ENCODE measurements at places on chromosomes 3 and 15. TPM values are rescaled to one million over a fixed set of nuclear protein-coding genes. Genes with fewer than 3 reads are reported as not detected.

The CSPG5 gene
- 0.13 TPM for total RNA-seq

The GOLGA6D gene
- total RNA-seq, result not detected

The KY gene
- total RNA-seq, result not detected

The MYL3 gene
- total RNA-seq, result not detected

The HTR3E gene
- total RNA-seq, result not detected

The ZPLD1 gene
- total RNA-seq, result not detected

The CELSR3 gene
- 8.4 TPM for total RNA-seq

The P3H2 gene
- not detected for total RNA-seq

The CPNE9 gene
- total RNA-seq, result not detected

The SCG3 gene
- total RNA-seq, result not detected

The SEMA5B gene
- total RNA-seq, result 2.3 TPM

The ZSCAN2 gene
- total RNA-seq, result 12.0 TPM

The CAMKV gene
- 0.37 TPM for total RNA-seq

The ZNF774 gene
- total RNA-seq, result 1.6 TPM

The PATL2 gene
- total RNA-seq, result 8.8 TPM

The SCG5 gene
- total RNA-seq, result 4.1 TPM

The FEZF2 gene
- not detected for total RNA-seq

The IQSEC1 gene
- total RNA-seq, result 70.1 TPM

The ACKR4 gene
- total RNA-seq, result 3.8 TPM

The BNC1 gene
- not detected for total RNA-seq

The THAP10 gene
- not detected for total RNA-seq

The IL17RE gene
- 0.53 TPM for total RNA-seq

The ALPK3 gene
- total RNA-seq, result 0.15 TPM

The DOCK3 gene
- total RNA-seq, result not detected

The MUC4 gene
- total RNA-seq, result 0.11 TPM

The SNRPN gene
- 31.9 TPM for total RNA-seq

The RGMA gene
- total RNA-seq, result not detected

The CCR3 gene
- total RNA-seq, result not detected

The TM6SF1 gene
- total RNA-seq, result 28.7 TPM

The SLC22A13 gene
- total RNA-seq, result not detected

The ONECUT1 gene
- total RNA-seq, result 0.52 TPM

The ITGA11 gene
- not detected for total RNA-seq

The ISL2 gene
- 12.7 TPM for total RNA-seq

The GPR27 gene
- total RNA-seq, result not detected

The CIDEC gene
- not detected for total RNA-seq

The KNG1 gene
- not detected for total RNA-seq

The EPB42 gene
- total RNA-seq, result not detected

The AHSG gene
- total RNA-seq, result not detected

The CCR8 gene
- total RNA-seq, result not detected

The FHIT gene
- 10.9 TPM for total RNA-seq

The NANOGP8 gene
- total RNA-seq, result not detected

The CCDC54 gene
- not detected for total RNA-seq

The TMCO5A gene
- total RNA-seq, result not detected

The DNAJC19 gene
- total RNA-seq, result 59.7 TPM

The ZKSCAN7 gene
- total RNA-seq, result not detected

The FAM107A gene
- total RNA-seq, result not detected

The AADACL2 gene
- total RNA-seq, result not detected
